SK-N-MC (cell line): ENCODE measurements at places on chromosomes 2 and 18.

- DNase-seq: no peak
Measured at GRCh38 chr2:44553456-44553855, 191.7 kb downstream of the CAMKMT start.

DNA sequence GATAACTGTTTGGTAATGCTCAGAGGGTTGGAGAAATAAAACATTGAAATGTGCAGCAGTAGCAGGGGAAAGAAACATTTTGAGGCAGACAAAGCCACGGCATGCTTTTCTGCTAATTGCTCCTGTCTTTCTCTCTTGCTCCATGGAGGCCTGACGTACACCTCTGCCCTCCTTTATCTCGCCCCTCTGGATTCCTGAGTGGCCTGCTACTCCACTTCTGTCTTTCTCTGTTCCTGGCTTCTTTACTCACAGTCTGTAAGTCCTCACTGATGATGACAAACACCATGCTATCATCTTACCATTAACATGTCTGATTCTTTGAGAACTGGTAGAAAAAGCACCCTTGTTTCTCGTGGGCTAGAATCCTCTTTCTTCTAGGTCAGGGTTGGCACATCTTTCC is 392.9 kb downstream of the MEIS1 start:
- no peak for DNase-seq

DNA sequence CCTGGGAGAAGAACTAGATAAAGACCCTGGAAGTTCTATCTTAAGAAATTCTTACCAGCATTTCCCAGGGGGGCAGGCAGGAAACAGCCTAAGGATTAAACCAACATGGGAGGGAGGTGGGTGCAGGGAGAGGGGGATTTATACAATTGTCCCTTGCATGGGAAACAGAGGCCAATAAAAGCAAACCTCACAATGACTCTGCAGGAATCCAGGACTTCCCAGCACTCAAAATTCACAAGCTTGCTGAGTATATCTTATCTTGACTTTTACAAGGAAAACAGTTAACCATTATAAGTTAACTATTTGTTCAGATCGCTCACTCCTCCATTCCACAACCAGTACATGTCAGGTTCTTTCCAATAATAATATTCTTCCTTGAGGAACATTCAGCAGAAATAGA is 241.3 kb downstream of the MREG start:
- peak; percentile 95 for DNase-seq

GRCh38 chr2:43218702-43219382 is 7.6 kb downstream of the ZFP36L2 start:
- DNase-seq: no peak

DNA sequence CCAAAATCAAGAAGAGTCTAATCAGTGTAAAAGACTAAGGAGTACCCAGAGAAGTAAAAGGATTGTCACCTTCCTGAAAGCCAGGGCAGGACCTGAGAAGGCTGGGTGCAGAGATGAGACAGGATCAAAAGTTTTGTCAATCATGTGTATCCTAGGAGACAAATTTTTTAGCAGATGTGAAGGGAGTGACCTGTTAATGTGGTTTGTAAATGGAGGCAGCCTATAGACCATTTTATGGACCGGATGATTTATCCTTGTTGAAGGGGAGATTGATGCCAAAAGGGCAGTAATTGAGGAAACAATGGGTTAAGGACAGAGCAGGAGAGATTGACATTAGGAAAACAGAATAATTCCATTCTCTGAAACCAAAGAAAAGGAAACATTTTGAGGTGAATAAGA is 813 bp downstream of the NDC80 start:
- no peak for DNase-seq

DNA sequence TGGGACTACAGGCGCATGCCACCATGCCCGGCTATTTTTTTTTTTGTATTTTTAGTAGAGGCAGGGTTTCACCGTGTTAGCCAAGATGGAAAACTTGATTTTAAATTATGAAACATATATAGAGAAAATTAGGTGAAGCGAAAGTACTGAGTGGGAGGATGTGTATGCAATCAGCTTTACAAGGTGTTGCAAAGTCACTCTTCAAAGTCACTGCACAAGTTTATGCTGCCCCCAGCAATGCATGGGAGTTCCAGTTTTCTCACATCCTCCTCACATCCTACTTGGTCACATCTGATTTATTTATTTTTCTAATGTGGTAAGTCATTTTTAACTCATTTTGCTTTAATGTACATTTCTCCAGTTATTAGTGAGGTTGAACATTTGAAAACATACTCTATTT is 49.2 kb upstream of the CHN1 start:
- no peak for DNase-seq

GRCh38 chr2:43123981-43124686 is 102.3 kb downstream of the ZFP36L2 start:
- no peak for DNase-seq

DNA sequence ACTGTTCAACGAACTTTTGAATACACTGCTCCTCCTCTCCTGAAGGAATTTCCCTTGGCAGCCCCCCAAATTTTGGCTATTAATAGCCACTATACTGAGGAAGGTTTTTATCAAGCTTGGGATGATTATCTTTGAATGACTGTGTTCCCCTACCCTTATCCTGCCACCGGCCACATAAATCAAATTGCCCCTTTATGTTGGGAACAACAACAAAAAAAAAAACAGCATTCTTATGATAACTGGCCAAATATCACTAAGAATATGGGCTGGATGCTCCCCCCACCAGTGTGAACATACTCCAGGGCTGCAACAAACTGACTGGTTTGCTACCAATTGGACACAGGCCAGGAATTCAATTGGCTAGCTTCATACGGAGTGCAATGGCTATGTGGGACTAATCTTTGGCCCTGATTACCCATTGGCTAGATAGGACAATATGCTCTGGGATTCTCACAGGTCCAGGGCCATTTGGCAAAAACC is 20.6 kb downstream of the DUSP11 start:
- DNase-seq: no peak

- no peak for DNase-seq
Measured at GRCh38 chr2:17756668-17757067, 2.7 kb downstream of the GEN1 start.

DNA sequence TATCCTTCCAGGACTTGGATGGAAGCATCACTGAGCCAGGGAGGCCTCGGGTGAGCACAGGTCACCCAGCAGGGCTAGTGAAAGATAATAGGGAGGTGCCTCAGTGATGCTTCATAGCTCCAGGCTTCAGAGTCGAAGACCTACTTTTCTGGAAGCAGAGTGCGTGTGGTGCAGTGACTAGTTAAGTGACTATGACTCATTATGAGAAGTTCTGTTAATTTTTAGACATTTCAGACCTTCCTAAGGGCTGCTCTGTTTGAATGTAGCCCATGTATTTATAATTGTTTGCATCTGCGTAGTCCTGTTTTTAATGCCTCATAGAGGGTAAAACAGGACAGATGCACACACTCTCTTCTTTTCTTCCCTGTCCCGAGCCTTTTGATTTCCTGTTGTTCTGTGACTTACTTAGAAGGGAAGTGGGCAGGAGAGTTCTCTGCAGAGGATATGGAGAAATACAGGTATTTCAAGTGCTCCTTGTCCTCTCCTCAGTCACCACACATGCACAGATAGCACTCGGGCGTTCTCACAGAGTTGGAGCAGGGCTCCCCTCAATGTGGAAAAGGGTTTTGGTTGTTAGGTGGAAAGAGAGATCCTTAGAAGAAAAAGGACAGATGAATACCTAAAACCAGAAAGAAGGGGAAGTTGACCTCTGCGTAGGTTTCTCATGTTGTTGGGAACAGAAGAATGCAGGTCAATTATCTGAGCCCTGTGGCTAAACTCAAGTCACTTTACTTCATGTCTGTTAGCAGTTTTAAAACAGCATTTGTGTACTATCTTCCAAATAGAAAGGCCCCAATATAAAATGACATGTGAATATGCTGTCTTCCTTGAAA is 34.7 kb downstream of the RALB start:
- no peak for DNase-seq

DNA sequence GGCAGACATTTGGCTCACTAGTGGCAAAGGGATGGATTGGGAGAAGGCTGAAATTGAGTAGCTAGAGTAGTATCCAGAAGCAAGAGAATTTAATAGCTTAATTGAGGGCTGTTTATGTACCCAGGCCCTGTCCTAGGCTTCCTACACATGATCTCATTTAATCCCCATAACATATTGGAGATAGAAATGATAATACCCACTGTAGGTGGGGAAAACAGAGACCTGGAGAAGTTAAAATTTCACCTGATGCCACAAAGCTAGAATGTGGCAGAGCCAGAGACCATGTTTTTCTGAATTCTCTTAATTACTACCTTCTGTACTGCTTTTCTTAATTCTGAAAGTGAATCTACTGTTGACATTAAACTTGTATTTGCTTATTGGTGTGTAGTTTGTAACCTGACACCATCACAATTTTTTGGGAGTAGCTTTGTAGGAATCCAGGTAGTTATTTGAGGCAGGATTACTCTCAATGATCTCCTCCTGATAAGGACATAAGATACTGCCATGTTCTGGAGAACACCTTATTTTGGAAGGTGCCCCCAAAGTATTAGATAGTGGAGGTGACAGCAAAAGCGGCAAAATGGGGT is 42.2 kb downstream of the RAB10 start:
- DNase-seq: no peak

- DNase-seq: no peak
Measured at GRCh38 chr2:233693963-233694362, 1.3 kb downstream of the UGT1A6 start.

DNA sequence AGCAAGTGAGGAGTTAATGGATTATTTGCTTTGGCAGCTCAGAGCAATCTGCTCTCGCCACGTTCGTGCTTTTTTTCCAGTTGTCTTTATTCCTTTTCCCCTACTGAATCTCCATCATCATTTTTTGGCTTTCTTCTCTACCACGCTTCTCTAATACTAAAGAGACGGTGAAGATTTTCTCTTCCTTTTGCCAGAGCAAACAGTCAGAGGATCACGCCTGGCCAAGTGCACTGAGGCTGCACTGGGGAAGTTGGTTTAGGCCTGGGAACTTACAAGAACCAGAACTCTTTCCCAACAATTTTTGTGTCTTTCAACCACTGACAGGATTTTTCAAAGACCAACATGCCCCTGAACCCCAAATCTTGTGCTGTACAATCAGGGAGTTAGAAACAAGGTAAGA is 172.3 kb downstream of the PID1 start:
- no peak for DNase-seq

DNA sequence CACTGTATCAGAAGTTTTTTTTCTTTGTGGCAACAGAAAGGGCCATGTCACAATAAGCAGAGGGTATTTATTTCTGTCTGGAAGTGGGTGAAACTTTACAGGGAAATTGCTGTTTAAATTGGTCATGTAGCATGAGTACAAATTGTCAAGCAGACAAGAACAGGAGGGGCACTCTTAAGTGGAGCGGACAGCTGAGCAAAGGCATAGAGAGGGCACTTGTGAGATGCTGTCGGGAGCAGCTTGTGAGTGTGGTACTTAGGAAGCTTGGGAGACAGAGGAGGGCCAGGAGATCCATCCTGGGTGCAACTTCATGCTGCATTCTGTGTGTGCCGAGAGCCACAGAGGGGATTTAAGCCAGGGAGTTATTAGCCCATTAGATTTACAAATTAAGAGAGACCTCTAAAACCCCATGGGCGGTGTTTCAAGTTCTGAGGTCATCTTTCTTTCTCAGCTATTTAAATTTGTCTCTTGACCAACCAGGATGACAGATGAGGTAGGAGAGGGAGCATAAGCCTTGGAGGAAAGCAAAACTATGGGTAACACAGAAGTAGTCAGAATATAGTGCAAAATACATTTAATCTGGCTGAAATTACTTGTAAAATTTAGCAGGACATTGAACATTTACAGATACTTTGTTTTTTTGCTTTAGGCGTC is 30.4 kb downstream of the INPP4A start:
- DNase-seq: no peak

DNA sequence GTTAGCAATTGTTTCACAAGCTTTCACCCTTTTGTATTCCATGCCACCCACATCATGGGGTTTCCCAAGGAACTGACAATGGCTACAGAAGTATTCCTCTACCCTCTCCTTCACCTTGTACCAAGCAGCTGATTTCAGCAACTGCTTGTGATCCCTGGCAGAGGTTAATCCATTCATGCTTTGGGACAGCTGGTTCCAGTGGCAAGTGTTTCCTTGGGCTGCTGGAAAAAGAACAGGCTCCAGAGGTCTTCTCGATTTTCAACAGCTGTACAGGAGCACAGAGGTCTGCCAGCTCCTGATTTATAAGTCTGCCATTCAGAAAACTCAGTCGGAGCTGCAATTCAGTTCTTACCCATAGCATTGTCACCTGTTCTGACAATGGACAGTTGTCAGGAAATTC is 239.2 kb upstream of the CWC22 start:
- DNase-seq: no peak

DNA sequence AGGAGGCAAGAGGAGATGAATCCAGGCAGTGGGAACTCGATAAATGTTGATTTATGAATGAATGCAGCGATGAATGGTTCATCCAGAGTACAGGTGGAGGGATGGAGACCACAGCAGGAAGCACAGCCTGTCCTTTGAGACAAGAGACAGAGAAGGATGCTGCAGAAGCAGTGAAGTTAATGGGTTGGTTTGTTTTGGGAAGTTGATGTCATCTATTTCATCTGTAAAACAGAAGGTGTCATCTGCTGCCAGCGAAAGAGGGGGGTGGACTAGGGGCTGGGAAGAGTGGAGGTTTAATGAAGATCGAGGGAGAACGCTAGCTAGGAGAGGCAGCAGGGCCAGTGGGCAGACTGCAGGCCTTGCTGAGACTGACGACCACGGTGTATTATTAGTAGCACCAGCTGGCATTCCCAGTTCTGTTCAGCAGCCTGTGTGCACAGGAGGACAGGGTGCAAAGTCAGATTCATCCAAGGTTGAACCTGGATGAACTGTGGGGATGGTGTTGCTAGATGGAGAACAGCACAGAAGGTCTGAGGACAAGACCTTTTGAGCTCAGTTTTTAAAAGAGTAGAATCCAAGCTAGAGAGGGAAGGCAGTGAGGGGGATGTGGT is 120.3 kb upstream of the CAPN13 start:
- DNase-seq: no peak

- no peak for DNase-seq
Measured at GRCh38 chr2:81739966-81740365, 1435.4 kb upstream of the LRRTM1 start.

- DNase-seq: no peak
Measured at GRCh38 chr2:67514515-67514914, 117.4 kb downstream of the ETAA1 start.

DNA sequence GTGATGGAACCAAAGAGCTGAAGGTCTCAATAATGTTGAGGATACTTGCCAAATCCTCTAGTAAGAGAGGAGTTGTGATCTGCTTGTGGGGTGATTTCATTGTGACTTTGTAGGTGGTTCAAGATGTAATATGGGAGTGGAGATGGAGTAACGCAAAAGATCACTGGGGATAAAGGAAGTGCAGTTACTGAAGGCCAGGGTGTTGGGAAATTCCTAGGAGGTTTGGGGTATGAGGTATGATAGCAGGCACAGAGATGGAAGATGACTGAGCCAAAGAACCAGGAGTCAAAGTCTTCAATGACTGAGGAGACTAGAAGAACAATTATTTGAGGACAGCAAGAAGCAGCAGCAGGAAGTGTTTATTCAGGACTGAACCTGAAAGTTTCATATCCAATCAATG is 222.6 kb downstream of the NCKAP5 start:
- DNase-seq: no peak

GRCh38 chr2:109438773-109439389 is 174.9 kb downstream of the SEPTIN10 start:
- no peak for DNase-seq

GRCh38 chr2:38487852-38488251 is 110.8 kb upstream of the ATL2 start:
- no peak for DNase-seq

- no peak for DNase-seq
Measured at GRCh38 chr2:162256591-162256991, 13.3 kb upstream of the FAP start.
